ENCODE measurements at places on chromosomes 11 and 22.

GRCh38 chr22:49349841-49350381 is 477.8 kb downstream of the BRD1 start:
- no peak for DNase-seq

DNA sequence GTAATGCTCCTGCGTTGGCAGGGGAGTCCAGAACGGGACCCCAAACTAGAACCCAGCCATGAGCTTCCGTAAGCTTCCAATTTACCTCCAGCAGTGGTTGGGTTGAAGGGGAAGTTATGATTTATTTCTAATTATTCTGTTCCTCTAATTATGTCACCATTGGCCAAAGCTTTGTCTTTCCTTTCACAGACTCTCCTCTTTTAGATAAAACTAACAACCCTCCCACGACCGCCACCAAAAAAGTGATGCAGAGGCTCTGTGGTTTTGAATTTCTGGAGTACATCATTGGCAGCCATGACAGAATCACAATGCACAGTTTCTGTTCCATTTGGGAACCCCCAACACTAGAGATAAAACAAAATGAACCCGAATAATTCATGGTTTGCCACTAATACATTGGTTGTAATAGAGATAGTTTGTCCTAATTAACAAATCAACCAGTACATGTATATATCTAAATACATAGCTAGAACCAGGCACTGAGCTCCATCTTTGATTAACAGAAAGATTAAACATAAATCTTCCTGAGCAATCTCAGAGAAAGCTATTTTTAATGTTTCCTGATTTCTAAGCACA is 64.3 kb downstream of the ETS1 start:
- no peak for DNase-seq

GRCh38 chr11:117465236-117465997 is 137.8 kb downstream of the CEP164 start:
- DNase-seq = no peak

DNA sequence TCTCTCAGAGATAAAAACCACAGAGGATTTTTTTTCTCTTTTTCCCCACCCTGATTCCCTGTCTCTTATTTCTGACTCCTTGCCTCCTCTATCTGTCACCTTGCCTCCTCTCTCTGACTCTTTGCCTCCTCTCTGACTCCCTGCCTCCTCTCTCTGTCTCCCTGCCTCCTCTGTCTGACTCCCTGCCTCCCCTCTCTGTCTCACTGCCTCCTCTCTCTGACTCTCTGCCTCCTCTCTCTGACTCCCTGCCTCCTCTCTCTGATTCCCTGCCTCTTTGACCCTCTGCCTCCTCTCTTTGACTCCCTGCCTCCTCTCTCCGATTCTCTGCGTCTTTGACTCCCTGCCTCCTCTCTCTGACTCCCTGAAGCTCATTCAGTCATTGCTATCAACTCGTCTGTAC is 3.1 kb downstream of the RASD2 start:
- no peak for DNase-seq

GRCh38 chr11:44764583-44764982 is 37.8 kb downstream of the TSPAN18 start:
- no peak for DNase-seq

DNA sequence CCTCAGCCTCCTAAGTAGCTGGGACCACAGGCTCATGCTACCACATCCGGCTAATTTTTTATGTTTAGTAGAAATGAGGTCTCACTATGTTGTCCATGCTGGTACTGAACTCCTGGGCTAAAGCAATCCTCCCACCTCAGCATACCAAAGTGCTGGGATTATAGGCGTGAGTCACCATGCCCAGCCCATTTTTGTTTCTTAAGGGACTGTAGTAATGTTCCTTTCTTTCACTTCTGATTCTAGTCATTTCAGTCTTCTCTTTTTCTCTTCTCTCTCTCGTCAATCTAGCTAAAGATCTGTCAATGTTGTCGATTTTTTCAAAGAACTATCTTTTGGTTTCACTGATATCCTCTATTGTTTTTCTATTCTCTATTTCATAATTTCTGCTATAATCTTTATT is 111.0 kb upstream of the APOA1 start:
- no peak for DNase-seq

DNA sequence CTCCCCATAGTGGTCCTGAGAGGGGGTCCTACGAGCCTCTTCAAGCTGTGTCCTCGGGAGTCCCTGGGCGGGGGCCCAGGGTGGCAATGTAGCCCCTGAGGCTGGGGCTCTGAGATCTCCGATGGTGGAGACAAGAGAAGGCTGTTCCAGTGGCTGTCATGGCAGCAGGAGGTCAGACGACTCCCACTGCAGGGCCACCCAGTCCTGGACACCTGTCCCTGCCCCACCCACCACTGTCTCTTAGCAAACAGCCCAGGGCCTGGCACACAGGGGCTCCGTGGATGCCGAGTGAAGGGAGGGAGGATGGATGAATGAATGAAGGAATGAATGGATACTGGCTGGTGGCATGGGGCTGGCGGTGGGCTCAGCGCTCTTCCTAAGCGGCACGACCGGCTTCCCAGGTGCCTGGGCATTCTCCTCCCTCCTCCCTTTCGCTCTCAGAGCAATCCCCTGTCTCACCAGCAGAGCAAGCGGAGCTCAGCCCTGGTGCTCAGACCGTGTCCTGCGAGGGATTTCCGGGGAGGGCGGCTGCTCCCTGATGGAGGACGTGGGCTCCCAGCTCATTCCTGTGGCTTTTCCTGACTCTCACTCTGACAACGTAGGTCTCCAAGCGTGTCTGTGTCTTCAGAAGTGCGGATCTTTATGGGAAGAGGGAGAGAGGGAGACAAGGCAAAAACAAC is 1272.6 kb downstream of the BRD1 start:
- no peak for DNase-seq

- peak; percentile 62 for DNase-seq
Observed at GRCh38 chr11:33867996-33868646, 23.8 kb downstream of the LMO2 start.

DNA sequence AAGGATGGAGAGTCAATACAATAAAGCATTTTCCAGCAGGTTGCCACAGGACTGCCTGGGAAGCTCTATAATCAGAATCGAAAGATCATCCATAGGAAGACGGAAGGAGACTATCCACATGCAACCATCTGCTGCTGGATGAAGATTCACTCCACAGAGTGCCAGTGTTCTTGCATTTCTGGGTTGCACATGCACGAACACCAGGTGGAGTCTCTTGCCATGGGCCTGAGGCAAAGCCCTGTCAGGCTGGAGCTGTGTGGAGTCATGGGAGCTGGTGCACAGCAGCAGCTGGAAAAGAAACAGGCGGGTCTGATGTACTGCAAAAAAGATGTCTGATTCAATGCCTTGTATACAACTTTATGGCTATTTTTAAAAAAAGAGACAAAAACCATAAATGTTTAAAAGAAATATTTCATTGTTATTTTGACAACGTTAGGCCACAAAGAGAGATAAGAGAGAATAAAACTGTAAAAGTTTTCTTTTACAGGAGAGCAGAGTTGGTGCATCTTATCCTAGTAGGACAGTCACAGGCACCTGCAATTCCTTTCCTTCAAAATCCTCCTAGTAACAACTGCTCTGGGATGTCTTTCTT is 12.9 kb upstream of the FAT3 start:
- no peak for DNase-seq

DNA sequence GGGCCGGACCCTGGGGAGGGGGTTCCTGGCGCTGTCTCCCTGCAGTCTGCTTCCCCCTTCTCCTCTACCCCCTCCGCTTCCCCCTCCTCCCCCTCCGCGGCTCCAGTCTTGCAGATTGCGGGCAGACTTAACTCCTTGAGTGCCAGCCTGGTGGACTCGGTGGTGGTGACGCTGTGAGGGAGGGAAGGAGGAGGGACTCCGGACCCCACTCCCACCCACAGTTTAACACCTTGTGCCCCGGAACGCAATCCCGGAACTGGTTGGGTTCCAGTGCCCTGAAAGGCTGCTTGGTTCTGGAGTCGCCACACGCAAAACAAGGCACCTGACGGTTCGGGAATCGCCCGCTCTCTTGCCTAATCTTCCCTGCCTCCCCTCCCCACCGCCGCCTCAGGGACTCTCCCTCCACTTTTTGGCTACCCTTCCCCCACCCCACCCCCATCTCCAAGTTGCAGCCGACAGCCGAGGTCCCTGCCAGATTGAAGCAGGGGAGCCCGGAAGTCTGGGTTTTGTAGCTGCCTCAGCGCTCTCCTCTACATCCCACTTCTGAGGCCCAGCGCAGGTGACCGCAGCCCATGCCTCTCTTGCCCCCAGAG is 3.9 kb upstream of the BCL9L start:
- DNase-seq = peak; percentile 59

GRCh38 chr11:76785513-76785912 is 2.4 kb downstream of the TSKU start:
- DNase-seq = peak; percentile 37

GRCh38 chr11:86244063-86244521 is 461 bp upstream of the EED start:
- DNase-seq = no peak

DNA sequence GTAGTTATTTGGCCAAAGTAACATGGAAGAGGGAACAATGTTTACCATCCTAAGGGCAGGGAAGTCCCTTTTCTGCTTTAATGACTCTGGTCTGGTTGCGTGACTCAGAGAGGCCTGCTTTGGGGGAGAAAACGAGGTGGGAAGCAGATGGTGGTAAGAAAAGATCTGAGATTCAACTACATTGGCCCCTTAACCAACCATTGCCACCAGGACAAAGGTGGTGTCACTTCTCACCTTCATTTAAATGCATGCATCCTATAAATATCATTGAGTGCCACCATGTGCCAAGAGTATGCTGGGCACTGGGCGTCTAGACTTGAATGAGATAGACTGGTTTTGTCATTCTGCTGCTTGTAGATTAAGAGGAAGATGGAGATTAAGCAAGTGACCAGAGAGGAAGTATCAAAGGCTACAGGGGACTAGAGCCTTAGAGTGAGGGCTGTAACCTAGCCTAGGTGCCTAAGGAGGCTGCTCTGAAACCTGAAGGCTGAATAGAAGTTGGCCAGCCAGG is 3.6 kb upstream of the SORL1 start:
- DNase-seq = no peak

- no peak for DNase-seq
Observed at GRCh38 chr11:95132956-95133355, 43.3 kb downstream of the ENDOD1 start.

GRCh38 chr11:64564947-64565889 is 25.8 kb upstream of the SLC22A12 start:
- no peak for DNase-seq
